ENCODE measurements at places on chromosomes 12 and 14.

DNA sequence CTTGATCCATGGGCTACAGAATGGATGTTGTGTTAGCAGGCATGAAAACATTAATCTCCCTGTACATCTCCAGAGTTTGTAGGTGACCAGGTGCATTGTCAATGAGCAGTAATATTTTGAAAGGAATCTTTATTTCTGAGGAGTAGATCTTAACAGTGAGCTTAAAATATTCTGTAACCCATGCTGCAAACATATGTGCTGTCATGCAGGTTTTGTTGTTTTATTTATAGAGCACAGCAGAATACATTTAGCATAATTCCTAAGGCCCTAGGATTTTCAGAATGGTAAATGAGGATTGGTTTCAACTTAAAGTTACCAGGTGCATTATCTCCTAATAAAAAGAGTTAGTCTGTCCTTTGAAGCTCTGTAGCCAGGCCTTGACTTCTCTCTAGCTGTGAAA, 3.5 kb upstream of the FITM1 start:
- no peak for DNase-seq

- no peak for DNase-seq
These were observed 19.1 kb downstream of the DAAM1 start for GRCh38 chr14:59207506-59207933.

- no peak for DNase-seq
These were observed 35.2 kb downstream of the TESC start for GRCh38 chr12:117064049-117064448.

DNA sequence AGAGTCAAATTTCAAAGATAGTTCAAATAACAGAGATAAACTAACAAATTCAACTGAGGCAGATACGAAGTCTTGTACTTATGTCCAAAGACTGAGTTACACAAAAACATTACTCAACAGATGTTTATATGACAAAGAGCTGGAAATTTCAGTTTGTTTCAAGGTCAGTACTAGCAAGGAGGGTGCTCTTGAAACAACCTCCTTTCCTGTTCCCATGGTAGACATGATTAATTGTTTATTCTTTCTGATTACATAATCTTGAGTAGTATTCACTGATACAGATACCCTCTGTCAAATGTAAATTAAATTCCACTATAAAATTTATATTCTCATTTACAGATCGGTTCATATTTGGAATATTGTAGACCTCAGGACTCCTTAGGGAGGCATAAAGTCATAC, 23.4 kb downstream of the TSPAN8 start:
- DNase-seq: no peak

GRCh38 chr12:100566887-100567637, 6.4 kb upstream of the GAS2L3 start:
- no peak for DNase-seq

- no peak for DNase-seq
These were observed 66.2 kb downstream of the NTF3 start for GRCh38 chr12:5498076-5498475.

All from stimulated activated CD8-positive, alpha-beta memory T cell treated with anti-CD3 and anti-CD28 coated beads, Interleukin-12 subunit alpha, Interleukin-12 subunit beta, amount 100 ng/mL, for 1 hour (primary cell).